Stimulated activated CD4-positive, alpha-beta T cell treated with anti-CD3 and anti-CD28 coated beads, TNF-alpha, amount 100 ng/mL, for 1 hour (primary cell): ENCODE measurements at places on chromosomes 12 and 14.

- no peak for DNase-seq
These were observed 29.4 kb downstream of the ELK3 start for GRCh38 chr12:96223411-96224218.

- no peak for DNase-seq
These were observed 264.2 kb downstream of the AACS start for GRCh38 chr12:125329239-125330102.

- DNase-seq, result no peak
These were observed 55.2 kb upstream of the CDKL1 start for GRCh38 chr14:50451854-50452253.

- DNase-seq, result no peak
These were observed 213.0 kb downstream of the MON2 start for GRCh38 chr12:62679608-62680007.

GRCh38 chr12:87671757-87672156, 357.4 kb downstream of the C12orf50 start:
- no peak for DNase-seq

DNA sequence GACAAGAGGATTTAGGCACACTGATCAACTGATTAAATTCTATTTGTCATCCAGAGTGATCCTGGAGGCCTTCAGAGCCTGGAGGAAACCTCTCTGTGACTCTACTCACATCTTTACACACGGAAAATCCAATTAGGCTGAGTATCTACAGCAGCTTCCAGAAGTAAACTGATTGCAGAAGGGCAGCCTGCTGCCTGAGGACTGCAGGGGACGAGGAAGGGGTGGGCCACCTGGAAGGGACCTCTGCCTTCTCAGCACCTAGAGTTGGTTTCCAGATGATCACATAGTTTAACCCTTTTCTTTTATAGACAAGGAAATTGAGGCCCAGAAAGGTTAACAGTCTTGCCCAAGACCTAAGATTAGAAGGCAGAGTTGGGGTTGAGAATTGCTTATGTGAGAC, 206.1 kb downstream of the DAD1 start:
- DNase-seq, result no peak

DNA sequence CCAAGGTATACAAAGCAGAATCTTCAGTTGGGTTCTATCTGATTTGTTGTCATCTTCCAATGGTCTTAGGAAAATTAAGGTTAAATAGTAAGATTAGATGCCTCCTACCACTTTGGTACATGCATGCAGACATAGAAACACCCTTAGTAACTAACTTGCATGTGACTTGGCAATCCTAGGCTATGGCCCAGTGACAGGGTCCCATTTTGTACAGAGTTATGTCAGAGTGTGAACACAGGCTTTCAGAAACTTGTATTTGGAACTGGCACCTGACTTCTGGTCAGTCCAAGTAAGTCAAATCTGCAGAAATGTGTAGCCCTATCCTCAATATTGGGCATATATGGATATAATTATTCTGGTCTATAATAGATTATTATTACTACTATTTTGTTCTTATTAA, 53.1 kb downstream of the DAD1 start:
- DNase-seq, result no peak

GRCh38 chr12:104478396-104479122, 21.8 kb downstream of the CHST11 start:
- no peak for DNase-seq

DNA sequence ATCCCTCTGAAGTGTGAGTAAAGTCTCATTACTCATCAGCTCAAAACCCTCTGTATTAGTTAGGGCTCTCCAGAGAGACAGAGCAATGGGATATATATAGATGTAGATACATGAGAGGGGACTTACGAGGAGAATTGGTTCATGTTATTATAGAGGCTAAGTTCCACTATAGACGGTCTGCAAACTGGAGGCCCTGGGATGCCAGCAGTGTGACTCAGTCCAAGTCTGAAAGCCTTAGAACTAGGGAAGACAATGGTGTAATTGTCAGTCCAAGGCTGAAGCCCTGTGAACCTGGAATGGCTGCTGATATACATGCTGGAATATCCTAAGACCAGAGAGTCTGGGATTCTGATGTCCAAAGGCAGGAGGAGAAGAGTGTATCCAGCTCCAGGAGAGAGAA, 57.3 kb upstream of the CEP83 start:
- no peak for DNase-seq

- DNase-seq, result no peak
These were observed 42.0 kb downstream of the ADIPOR2 start for GRCh38 chr12:1732914-1733313.

- peak; percentile 95 for DNase-seq
These were observed at the start of gene PSMA6 for GRCh38 chr14:35292051-35292769. Gene PSMA6, plus strand, starts transcription at chr14:35292382. Its CDS starts 95 bp downstream, at chr14:35292477.
